AG09319 (cell line): ENCODE measurements at places on chromosomes 16 and 17.

DNA sequence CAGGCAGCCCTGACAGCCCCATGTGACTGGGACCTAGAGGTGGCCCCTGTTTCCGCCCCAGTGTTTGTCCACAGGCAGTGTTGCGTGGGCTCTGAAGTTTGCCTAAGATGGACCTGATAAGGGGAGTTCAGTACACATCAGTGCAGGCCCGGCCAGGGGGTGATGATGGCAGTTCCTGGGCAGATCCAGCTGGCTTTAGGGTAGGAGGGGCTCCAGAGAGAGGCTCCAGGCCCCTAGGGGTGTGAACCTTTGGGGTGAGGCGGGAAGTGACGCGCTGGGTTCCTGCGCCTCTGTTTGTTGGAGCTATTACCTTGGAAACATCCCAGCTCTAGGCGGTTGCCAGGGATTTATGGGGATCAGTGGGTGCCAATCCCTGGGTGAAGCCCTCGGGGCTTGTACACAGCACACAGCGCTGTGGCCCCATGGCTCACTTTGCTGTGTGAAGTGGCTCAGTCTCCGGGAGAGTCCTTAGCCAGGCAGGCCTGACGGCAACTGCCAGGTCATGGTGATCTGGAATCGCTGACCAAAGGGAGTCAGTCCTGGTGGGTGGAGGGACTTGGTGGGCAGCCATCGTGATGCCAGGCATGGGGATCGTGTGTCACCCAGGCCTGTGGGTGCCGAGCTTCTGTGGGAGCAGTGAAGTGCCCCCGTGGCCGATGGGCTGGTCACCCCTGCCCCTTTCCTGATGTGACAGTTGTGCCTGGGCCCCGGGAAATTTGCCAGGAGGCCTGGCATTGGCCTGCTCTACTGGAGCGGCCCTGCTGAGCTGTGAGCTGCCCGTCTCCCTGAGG, 146.1 kb downstream of the SEC14L1 start:
- no peak for DNase-seq

DNA sequence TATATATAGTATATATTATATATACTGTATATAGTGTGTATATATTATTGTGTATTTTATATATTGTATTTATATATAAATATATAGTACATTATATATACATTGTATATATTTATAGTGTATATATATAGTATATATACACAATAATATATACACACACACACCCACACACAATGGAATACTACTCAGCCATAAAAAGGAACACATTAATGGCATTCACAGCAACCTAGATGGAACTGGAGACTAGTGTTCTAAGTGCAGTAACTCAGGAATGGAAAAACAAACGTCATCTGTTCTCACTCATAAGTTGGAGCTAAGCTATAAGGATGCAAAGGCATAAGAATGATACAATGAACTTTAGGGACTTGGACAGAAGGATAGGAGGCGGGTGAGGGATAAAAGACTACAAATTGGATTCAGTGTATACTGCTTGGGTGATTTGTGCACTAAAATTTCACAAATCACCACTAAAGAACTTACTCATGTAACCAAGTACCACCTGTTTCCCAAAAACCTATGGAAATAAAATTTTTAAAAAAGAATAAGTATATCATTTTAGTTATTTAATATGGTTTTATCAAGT, 201.9 kb upstream of the CDH11 start:
- no peak for DNase-seq

- DNase-seq, result no peak
Observed at GRCh38 chr16:68599586-68599985, 45.5 kb upstream of the CDH3 start.

DNA sequence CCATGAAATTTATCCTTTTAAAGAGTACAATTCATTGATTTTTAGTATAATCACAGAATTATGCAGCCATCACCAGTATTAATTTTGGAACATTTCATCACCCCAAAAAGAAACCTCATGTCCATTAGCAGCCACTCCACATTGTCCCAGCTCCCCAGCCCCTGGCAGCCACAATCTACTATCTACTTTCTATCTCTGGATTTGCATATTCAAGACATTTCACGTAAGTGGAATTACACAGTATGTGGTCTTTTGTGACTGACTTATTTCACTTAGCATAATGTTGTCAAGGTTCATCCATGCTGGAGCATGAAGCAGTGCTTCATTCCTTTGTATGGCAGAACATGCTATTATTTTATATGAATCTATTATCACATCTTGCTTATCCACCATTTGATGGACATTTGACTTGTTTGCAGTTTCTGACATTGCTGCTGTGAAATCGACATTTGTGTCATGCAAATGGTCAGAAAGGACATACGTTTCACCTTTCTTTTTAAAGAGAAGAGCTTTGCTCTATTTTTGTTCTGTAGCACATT, 10.7 kb downstream of the METTL9 start:
- DNase-seq, result no peak

DNA sequence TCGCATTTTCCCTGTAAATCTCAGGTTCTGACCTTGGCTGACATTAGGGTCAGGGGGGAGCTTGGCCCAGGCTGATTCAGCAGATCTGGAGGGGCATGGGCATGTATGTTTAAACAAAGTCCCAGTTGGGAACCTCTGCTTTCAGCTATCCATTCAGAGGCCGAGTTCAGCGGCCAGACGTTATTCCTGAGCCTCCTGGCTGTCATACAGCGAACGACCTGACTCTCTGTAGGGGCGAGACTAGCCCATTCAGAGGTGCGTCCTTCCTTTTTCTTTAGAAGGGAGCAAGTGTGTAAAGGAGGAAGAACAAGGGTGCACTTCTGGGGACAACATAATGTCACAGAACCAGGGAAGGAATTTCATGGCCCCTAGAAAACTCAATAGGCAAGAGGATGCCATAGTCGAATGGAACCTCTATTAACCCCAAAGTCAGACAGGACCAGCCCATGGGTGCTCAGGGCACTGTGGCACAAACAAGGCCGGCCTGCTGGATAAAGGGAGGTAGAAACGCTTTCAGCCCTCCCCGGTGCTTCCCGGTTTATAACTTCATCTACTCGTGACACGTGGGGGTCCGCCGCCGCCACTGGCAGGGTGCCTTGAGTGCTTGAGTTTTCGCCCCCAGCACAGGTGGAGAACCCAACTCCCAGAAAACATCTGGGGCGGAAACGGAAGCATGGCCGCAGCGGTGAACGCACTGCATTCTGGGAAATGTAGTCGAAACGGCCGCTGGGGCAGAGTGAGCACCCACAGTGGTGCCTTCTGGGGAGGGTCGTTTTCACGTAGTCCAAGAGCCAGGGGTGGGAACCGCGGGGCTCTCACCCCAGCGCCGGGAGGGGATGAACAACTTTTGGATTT, 33.2 kb upstream of the PLCG2 start:
- DNase-seq, result no peak

GRCh38 chr16:30131869-30132475, 9.0 kb upstream of the MAPK3 start:
- DNase-seq, result no peak

DNA sequence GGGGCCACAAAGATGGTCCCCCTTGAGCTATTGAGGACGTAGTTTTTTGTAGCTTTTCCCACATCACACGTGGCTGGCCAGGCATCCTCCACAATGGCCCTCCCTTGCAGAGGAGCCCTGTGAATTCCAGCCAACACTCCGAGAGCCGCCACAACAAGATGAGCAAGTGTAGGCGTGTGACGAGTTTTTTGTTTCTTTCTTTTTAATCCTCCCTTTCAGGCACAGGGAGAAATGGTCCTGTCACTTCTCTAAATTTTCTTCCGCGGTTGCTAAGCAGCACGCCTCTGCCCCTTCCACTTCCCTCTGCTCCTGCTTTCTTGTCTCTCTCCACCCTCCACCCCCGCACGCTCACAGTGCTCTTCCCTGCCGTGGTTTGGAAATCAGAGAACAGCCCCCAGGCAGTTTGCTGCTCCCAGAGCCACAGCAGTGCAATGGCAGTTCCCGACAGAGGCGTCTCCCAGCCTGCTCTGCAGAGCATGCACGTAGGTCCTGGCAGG, 68.0 kb upstream of the MRTFB start:
- DNase-seq, result no peak

GRCh38 chr16:67406111-67406971, 9.9 kb downstream of the ZDHHC1 start:
- peak; percentile 62 for DNase-seq

DNA sequence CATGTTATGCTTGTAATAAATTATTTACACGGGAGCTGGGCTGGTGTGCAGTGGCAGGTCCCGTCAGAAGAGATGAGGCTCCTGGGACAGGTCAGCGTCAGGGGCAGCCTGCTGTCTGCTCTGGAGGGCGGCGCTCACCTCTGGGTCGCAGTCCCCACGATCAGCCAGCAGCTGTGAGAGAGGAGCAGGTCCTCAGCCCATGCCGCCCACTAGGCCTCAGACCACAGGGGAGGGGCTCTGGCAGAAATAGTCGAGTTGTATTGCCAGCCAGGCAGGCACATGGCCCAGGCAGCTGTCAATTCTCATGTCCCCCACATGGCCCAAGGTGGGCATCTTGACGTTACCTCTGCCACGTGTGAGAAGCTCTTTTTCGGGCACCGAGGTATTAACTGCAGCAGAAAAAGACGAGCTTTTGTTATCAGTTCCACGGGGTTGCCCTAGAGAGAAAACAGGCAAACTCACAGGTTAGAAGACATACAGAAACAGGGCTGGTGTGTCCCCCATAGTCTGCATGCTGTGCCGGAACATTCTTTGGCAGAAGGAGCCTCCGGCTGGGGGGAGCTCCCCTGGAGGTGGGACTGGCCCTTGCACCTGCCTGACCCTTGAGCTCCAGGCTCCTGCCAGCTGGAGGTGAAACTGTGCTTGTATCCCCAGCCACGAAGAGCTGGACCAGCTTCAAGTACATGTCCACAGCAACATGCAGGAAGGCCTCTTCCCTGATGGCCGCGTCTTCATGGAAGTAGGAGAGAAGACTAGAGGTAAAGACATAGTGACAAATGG, 17.4 kb downstream of the ZNF276 start:
- DNase-seq, result no peak

GRCh38 chr16:91484-91883, 13.5 kb downstream of the MPG start:
- no peak for DNase-seq

- DNase-seq, result no peak
Observed at GRCh38 chr16:75109732-75110243, 6.8 kb downstream of the LDHD start.

DNA sequence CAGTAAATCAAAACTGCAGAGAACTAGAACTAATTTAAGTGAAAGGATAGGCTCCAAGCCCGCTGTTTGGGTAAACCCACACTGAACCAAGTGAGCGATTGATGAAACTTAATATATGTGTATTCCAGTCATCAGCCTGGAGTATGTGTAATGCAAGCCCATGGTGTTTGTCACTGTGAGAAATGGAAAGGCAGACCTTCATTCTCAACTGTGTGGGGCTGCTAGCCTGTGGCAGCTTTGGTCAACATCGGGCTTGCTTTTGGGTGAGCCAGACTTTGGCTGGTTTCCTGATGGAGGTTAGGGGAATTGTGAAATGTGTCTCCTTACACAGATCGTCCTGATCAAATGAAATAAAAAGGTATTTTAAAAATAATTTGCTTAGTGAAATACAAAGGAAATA, 279.9 kb downstream of the IRX3 start:
- no peak for DNase-seq

GRCh38 chr16:87806641-87807546, 41.1 kb upstream of the KLHDC4 start:
- peak; percentile 90 for DNase-seq

DNA sequence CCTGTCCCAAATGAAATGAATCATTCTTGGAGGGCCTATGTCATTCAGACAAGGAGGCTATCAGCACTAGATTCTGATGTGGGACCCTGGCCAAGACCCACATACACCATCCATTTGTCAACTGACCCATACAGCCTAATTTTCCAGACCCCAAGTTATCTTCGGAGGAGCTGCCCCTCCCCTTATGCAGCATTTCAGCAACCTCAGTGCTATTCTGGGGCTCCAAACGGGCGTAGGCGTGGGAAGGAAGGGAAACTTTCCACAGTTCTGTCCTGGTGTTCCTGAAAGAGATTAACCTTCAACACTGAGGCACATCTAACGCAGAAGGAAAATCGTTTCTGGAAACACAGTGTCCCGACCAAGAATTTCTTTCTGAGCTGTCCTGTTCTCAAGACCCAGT, 86.7 kb downstream of the MYH11 start:
- no peak for DNase-seq

GRCh38 chr17:51427323-51427811, 167.0 kb downstream of the UTP18 start:
- DNase-seq, result no peak

DNA sequence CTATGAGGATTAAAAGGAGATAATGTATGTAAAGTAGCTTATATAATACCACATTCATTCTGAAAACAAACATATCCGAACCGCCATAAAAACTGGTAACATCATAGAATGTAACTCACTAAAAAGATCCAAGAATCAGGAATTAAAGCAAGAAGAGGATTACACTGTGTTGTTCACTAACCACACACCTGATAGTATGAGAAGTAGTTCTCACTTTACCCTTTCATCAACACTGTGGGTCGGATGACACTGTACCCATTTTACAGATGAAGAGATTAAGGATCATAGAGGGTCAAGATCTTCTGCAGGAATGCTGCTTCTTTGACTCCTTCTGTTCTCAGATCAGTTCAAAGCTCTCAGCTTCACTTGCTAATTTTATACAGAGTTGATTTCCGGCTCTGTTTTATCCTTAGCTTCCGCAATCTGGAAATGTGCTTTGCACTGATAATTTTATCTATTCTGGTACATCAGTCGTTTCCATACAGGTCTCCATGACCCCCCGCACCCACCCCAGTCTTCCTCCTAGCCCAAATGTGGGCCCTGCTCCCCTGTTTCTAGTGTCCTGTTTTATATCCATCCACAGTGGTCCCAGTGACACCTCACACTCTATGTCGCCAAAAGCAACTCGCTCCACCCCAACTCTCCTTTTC, 288.6 kb upstream of the CCL2 start:
- no peak for DNase-seq

DNA sequence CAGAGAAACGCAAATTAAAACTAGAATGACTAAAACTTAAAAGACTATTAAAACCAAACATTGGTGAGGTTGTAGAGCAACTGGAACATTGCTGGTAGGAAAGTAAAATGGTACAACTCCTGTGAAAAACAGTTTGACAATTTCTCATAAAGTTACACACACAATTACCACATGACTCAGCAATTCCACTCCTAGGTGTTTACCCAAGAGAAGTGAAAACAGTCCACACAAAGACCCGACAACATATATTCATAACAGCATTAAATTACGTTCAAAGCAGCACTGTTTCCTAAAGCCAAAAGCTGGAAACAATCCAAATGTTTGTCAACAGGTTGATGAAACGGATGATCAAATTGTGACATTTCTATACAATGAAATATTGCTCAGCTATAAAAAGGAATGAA, 26.5 kb upstream of the ALOX12 start:
- no peak for DNase-seq

- no peak for DNase-seq
Observed at GRCh38 chr16:83010776-83011720, 384.3 kb downstream of the CDH13 start.

GRCh38 chr17:82791532-82791931, 39.7 kb downstream of the TBCD start:
- DNase-seq, result no peak

DNA sequence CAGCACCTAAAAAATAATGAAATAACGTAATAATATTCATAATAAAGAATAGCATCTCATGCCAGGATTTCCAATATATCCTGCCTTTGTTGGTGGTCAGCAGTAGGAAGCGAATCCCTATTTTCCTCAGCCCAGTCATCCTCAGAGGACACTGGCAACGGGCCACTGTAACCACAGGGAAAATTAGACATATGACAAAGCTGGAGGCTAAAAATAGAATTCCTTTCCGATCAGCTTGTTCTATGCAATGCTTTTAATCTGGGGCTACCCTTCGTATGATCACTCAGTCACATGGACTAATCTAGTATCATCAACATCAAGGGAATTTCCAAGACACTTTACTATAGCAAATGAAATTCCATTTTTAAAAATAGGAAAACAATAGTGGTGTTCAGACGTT, 246.9 kb upstream of the KCNJ16 start:
- DNase-seq, result no peak
